ENCODE measurements at places on chromosomes 1 and 21.

DNA sequence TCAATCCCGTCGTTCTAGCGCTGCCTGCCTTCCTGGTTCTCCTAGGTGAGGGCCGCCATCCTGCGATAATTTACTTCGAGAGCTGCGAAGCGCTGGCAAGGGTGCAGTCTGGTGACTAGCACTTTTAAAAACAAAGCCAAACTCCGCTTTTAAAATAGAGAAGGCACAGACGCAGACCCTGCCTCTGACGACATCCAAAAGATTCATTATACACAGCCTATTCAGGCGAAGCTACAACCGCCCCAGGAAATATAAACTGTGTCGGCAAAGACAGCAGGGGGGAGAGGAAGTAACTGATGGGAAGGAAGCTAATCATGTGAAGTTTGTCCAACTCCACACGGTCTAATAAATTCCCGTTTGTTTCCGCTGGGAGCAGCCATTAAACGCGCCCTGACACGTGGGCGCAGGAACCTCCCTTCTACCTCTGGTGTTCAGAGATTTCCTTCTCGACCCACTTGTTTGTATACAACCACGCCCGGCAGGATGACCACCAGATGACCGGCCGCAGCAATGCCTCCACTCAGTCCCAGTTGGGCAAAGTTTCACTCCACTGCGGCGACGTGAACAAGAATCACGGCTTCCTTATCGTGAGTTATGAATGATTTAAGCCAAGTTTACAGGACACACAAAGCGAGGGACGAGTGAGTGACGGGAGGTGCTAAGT is 1.3 kb downstream of the GNG12 start:
- no peak for DNase-seq

DNA sequence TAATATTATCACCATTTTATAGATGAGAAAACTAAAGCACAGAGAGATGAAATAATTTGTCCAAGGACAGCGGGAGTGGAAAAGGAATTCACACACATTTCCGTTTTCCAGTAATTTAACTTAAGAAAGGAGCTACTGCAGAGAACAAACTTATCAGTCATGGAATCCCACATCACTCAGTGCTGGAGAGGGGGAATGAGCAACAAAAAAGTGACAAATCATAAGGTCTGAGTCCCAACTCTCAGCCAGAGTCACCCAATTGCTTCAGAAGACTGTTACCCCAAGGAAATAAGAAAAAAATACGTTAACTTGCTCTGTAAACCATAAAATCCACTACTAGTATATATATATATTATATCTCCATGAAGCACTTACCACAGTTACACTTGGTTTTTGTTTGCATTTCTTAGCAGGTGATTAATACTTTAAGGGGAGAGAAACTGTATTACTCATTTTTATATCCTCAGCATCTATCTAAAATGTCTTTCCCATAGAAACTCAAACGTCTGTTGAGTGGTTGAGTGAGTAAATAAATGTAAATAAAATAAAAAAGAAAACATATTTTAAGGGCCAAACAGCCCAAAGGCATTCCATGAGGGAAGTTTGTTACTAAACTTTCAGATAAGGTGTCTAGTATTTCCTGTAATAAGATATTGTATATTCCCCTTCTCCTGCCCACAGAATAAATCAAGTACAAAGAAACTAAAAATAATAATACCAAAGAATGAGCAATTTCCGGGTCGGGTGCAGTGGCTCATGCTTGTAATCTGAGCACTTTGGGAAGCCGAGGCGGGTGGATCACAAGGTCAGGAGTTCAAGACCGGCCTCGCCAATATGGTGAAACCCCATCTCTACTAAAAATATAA is 76.8 kb downstream of the SLC45A1 start:
- DNase-seq, result no peak

DNA sequence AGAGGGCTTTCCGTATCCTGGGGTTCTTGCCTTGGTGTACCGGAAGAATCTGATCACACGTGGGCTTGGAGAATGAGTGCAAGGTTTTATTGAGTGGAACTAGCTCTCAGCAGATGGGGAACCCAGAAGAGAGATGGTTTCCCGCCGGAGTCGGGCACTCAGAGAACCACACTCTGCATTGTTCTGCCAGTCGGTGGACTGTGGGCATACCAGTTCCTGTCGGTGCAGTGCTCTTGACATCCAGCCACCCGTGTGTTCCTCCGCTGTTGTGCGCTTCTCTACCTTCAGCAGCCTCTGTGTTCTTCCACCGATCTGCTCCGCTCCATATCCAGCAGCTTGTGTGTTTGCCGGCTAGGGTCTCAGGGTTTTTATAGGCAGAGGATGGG is 10.8 kb upstream of the PPIE start:
- DNase-seq, result peak; percentile 53

DNA sequence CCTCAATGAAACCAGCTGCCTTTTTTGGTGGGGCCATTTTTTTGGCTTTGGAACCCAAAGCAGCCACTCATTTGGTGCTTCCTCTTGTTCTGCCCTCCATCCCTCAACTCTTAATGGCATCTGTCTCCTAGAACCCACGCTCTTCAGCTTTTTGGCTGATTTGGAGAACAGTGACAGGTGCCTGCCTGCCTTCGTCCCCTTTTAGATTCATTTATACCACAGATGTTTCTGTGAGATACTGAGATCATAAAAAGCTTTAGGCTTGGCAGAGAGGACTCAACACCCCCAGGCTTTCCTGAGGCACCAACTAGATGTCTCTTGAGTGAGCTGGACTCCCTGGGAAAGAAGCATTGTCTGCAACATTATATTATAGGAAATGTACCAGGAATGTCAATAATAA is 20.4 kb upstream of the YTHDF2 start:
- no peak for DNase-seq

DNA sequence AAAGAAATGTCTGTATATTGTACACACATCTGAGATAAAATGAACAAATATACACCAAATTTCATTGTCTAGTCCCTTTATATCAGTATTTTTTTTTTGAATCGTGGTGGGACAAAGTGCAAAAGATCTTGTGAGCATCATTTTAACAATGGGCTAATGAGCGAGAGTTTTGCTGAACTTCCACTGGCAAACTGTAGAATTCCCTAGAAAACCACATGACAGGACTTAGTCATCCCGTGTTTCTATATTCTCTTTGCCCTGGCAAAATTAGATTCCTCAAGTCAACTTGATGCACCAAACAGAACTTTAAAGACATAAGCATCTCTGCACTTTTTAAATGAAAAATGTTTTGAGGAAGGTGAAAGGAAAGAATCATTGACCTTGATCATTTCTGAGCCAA is 488.2 kb upstream of the PTBP2 start:
- DNase-seq, result no peak

- DNase-seq, result no peak
These were observed 3.0 kb downstream of the EFNA3 start for GRCh38 chr1:155081472-155082300.

DNA sequence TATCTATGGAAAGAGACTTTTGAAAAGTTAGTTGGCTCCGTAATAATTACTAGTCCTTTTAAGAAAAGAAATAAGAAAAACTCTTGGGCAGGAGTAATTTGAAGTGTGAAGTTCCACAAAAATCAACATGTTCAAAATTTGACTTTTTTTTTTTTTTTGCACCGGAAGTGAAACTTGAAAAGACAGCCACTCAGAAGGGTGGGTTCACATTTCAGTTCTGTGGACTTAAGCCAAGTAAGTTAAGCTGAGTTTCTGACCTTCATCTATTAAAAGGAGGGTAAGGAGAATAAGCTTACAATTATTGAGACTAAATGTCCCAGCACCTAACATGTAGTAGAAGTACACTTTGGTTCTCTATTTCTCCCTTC is 11.0 kb downstream of the RO60 start:
- no peak for DNase-seq

- DNase-seq, result no peak
These were observed 78.9 kb upstream of the KCNK2 start for GRCh38 chr1:215003686-215004085.

- no peak for DNase-seq
These were observed 19.3 kb upstream of the METTL13 start for GRCh38 chr1:171762143-171762563.

DNA sequence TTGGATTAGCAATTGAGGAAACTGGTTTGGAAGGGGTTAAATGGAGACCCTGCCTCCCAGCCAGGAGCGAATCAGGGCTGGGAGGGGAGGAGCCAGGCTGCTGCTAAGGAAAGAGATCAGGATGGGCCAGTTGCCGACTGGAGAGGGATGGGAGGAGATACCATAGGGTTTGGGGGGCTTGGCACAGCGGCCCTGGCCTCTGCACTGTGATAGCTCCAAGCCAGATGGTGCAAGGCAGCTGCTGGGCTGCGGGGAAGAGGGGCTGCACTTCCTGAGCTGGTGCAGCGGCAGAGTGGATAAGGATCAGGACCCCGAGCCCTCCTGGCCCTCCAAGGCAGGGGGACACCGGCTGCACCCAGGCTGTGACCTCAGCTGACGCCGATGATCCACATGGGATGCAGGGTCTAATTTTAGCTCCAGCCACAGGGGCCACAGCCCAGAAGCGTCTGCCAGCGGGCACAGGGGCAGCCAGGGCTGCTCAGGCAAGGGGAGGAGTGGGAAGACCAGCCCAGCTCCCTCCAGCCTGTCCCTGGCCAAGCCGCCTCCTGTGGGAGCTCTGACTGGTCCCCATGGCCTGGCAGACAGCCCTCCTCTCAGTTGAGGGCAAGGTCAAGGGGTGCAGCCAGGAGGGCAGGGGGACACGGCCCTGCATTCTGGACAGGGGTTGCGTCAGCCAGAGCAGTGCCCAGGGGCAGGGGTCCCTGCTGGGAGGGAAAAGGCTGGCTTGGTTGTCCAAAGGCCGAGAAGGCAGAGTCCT is at the start of gene EXTL1:
Gene EXTL1, plus strand, starts transcription at position 129 of the 757 bp plus-strand sequence. CDS start 872 bp downstream, outside the sequence.
- DNase-seq, result no peak

DNA sequence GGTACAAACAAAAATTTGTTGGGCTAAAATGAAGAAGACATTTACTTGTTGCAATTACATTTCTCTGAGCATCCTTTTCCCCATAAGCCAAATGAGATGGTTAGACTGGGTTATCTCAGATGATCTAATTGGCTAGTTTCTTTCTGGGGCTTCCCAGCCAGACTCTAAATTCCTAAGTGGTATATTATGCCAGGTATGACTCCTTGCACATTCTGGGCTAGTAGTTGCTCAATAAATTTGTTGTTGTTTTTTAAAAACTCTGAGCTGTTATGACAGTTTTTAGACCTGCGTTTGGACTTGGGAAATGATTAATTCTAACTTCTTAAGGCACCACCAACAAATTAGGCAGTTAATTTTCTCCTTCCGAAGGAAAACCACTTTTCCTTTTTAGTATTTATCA is 66.1 kb downstream of the UCK2 start:
- DNase-seq, result no peak

GRCh38 chr1:110245876-110246620 is 35.9 kb downstream of the KCNC4 start:
- DNase-seq, result no peak

DNA sequence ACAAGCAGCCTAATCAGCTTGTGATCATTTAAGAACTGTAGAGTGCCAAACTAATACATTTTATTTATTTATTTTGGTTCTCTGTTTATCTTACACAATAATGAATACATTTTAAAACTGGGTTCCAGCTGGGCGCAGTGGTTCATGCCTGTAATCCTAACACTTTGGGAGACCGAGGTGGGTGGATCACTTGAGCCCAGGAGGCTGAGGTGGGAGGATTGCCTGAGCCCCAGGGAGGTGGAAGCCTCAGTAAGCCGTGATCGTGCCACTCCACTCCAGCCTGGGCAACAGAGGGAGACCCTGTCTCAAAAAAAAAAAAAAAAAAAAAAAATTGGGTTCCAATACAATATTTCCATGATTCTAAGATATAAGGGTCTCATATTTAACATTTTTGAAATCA is 9.2 kb downstream of the FBXO28 start:
- DNase-seq, result no peak

GRCh38 chr1:169511316-169512005 is 25.7 kb upstream of the SLC19A2 start:
- DNase-seq, result no peak

DNA sequence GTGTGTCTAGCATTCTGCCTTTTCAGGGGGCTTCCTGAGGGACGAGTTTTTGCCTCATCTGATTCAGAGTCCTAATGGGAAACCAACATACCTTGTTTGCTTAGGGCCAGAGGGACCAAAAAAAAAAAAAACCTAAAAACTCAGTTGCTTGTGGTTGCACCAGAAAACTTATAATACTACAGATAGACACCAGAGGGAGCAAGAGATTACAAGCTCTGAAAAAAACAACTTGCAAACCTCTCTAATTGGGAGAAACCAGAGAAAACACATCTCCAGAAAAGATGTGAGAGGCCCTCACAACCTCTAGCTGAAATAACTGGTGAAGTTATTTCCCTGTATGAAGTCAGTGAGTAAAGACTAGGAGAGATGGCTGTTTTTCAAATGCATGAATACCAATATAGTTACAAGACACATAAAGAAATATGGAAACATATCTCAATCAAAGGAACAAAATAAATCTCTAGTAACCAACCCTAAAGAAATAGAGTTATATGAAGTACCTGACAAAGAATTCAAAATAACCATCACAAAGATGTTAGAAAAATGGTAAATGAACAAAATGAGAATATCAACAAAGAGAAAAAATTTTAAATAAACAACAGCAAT is 233.7 kb upstream of the NFIA start:
- DNase-seq, result no peak

DNA sequence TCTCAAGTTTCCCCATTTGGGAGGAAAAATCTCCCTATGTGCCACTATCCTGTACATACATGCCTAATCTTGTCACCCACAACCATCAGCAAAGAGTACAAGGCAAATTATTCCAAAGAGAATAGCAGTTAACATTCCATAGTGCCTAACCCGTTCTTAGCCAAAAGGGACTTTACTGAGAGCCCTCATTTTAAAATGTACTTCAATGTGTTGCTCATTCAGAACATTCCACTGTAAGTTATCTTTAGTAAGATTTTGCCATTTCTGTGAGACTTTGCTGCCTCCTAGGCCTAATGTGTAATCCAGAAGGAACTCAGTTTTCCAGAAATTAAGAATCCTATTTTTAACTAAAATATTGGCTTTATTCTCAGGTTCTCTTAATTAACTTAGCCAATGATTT is 11.3 kb upstream of the MRPL55 start:
- no peak for DNase-seq

DNA sequence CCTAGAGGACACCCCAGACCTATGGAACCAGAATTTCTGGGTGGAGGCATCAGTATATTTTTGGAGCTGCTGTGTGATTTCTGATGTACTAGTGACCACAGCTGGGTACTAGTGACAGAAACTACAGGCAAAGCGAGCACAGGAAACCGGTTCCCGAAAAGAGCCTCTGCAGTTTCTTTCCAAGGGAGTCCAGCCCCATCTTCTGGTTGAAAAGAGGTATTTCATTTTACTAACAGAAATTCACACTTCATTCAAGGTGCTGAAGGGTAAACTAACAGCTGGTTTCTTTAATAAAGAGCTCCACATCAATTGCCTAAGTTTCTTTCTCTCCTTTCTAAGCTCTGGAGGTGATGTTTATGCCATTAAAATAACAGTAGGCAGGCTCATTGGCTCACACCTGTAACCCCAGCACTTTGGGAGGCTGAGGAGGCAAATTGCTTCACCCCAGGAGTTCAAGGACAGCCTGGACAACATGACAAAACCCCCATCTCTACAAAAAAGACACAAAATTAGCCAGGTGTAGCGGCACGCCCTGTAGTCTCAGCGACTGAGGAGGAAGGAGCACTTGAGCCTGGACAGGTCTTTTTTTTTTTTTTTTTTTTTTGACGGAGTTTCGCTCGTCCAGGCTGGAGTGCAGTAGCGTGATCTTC is 22.0 kb downstream of the THAP3 start:
- DNase-seq, result peak; percentile 59

- DNase-seq, result no peak
These were observed 8.7 kb downstream of the B3GALNT2 start for GRCh38 chr1:235495551-235495950.

All from DMS79 (cell line).